ENCODE measurements at places on chromosomes 3 and 15. TPM values are rescaled to one million over a fixed set of nuclear protein-coding genes. Genes with fewer than 3 reads are reported as not detected.

The TMC3 gene
- polyA plus RNA-seq: 0.05 TPM

The ALDH1A2 gene
- not detected for polyA plus RNA-seq

The AHSG gene
- polyA plus RNA-seq: not detected

The CDHR4 gene
- not detected for polyA plus RNA-seq

The NEDD4 gene
- 5.2 TPM for polyA plus RNA-seq

The FBXO45 gene
- polyA plus RNA-seq: 3.0 TPM

The EID1 gene
- 245 TPM for polyA plus RNA-seq

The LSAMP gene
- polyA plus RNA-seq: not detected

All from CD4-positive, alpha-beta memory T cell (primary cell).